ENCODE measurements at places on chromosomes 5 and 9. TPM values are rescaled to one million over a fixed set of nuclear protein-coding genes. Genes with fewer than 3 reads are reported as not detected.

- peak; percentile 17 for DNase-seq
These were observed 505 bp downstream of the CREB3 start for GRCh38 chr9:35732800-35733541.

GRCh38 chr9:133844881-133845410 lies 106.8 kb upstream of the SARDH start:
- DNase-seq: no peak

GRCh38 chr5:87438231-87438630 lies 25.5 kb upstream of the CCNH start:
- DNase-seq: no peak

DNA sequence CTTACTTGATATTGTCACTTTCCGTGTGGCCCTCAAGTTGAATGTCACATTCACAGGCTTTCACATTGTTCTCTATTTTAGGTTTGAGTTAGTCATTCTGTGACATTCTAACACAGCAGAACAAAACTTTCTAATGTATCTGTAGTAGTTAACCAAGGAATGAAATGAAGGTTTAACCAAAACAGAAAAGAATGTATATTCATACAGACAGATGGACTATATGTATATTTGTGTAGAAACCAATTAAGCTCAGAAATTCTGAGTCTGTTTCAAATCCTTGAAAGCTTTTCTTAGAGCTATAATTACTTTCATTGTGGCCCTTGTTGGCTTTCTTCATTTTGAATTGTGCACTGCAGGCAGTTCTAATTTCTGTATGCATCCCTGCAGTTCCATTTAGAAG lies 654.7 kb downstream of the LRRC70 start:
- DNase-seq: no peak

- no peak for DNase-seq
These were observed 614.3 kb downstream of the ACTL7B start for GRCh38 chr9:108241384-108242073.

GRCh38 chr9:125374443-125375309 lies 113.0 kb downstream of the GAPVD1 start:
- DNase-seq: peak; percentile 63

DNA sequence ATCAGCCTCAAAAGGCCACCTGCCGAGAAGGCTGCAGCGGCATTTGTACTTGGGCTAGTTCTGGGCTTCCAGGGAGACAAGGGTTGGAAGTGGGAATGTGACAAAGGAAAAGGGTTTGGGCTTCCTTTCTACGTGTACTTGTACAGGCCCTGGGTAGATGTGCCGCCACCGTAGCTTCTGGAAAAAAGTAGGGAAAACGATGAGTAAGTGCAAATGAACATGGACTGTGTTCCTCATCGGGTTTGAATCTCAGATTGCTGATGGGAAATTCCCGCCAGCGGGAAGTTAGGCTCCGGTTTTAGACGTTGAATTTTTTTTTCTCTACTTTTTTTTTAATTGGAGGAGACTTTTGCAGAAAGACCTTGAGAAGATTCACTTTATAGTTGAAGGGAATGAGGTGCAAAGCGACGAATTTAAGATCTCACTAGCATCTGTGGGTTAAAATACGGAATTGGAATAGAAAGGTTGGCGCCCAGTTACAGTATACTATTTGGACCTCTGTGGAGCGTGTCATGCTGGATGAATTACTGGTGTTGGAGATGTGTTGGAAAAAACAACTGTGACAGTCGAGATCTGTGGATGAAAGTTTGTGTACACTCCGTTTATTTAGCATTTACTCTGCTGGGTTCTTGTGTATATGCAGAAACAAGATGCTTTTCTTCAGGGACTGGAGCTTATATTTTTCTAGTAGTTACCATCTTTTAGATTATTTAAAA lies 1.2 kb downstream of the G3BP1 start:
- no peak for DNase-seq

DNA sequence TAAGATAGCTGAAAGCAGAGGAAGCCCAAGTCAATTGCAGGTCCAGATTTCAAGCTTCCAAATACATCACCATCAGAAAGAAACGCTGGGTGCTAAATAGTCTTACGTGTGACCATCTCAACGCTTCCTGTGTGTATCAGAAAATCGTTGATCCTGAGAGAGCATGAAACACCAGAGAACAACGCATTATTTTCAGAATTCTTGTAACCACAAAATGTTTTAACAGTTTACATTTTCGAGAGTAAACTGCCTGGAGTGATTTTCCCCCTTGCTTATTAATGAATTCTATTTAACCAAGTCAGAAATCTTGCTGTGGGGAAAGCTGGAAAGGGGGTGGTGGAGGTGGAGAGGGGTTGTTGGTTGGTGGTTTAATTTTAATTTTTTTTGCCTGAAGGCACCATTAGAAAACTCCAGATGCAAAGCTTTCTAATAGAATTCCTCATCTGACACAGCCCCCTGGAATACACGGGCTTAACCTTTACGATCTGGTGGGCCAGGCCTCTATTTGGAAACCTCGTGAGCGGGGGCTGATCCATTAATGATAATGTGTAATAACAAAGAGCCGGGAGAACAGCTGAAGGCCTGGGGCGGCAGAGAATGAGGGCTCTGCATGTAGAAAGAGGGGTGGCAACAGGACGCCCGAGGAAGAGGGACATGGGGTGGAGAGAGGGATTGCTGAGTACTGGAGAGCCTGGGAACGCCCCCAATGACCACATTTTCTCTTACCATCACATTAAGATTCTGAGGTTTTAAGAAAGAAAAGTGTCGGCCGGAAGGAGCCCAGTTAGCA lies 124.5 kb upstream of the NFIB start:
- no peak for DNase-seq

GRCh38 chr9:124297551-124297901 lies 39.8 kb downstream of the NEK6 start:
- DNase-seq: no peak

The SLC35D2 gene
- total RNA-seq: 29.8 TPM

DNA sequence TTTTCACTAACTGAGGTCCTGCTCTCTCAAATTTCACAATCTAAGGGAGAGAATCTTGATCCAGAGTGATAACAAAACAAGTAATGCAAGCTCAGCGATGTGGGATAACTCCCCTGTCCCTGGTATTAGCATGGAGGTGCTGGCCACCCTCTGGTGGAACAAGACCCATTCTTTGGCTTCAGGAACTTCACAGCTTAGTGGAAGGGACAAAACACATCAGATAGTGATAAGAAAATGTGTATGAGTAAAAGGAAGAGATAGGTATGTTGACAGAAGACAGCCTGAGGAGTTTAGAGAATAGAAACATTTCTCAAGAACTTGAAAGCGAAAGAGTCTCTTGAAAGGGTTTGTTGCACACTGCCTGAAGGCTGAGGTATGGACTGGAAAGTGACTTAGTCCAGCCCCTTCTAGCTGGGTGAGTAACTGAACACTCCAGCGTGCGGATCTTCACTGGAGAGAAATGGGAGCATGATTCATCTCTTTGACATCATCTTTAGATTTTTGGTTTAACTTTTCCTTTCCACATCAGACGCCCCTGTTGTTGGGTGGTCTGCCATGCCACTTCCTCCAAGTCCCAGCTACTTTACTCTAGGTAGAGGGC lies 25.4 kb upstream of the ZSWIM6 start:
- no peak for DNase-seq

The FBP2 gene
- total RNA-seq: not detected

DNA sequence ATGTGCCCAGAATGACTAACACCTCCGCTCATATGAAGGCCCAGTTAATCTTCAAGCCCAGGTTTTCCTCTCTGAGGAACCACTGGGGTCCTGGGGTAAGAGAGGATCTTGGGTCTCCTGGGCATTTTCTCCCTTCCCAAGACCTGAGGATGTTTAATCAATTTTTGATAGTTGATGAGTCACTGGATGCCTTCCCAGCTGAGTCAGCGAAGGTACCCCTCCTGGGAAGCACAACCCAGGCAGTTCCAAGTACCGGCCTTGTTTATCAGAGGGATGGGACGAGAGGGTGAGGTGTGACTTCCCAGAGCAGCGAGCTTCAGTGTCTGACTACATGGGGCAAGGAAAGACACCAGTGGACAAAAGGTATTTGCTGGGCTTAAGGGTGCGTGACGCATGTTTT lies 119.6 kb upstream of the IL12B start:
- no peak for DNase-seq

The SPIN1 gene
- 39.0 TPM for total RNA-seq

The TLX3 gene
- not detected for total RNA-seq

DNA sequence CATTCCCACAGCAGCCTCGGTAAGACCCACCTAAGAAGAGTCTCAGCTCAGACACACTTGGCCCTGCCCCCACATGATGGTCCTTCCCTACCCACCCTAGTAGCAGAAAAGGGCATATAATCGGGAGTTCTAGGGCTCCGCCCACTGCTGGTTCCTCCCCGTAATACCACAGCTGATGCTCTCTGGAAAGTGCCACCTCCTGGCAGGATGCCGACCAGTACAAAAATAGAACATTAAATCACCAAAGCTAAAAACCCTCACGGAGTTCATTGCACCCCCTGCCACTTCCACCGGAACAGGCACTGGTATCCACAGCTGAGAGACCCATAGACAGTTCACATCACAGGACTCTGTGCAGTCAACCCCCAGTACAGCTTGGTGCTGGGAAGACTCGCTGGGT lies 271.3 kb downstream of the KIAA0825 start:
- no peak for DNase-seq

- DNase-seq: no peak
These were observed 30.5 kb upstream of the EEIG1 start for GRCh38 chr9:128011071-128011817.

GRCh38 chr9:137486141-137486490 lies 27.0 kb upstream of the NSMF start:
- DNase-seq: no peak

The GNA14 gene
- not detected for total RNA-seq

The SPINK9 gene
- not detected for total RNA-seq

The JMY gene
- 29.7 TPM for total RNA-seq

DNA sequence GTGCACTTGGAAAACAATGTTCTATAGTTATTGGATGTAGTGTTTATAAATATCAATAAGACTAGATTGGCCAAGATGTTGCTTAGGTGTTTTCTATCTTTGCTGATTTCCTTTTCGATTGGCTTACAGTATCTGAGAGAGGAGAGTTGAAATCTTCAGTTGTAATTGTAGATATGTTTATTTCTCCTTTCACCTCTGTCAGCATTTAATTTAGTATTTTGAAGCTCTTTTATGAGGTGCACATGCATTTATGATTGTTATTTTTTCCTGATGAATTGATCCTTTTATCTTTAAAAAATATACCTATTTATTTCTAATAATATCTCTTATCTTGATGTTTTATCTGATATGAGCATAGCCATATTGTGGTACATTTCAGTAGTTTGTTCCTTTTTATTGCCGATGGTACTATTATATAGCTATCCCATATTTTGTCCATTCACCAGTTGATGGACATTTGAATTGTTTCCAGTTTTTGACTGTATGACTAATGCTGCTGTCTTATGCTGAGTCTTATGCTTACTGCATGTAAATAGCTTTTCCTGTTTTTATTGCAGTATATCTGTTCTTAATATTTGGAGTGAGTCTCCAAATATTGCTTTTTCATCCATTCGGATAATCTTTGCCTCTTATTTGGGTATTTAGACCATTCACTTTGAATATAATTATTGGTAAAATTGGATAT lies 34.7 kb downstream of the ERCC6L2 start:
- DNase-seq: no peak

DNA sequence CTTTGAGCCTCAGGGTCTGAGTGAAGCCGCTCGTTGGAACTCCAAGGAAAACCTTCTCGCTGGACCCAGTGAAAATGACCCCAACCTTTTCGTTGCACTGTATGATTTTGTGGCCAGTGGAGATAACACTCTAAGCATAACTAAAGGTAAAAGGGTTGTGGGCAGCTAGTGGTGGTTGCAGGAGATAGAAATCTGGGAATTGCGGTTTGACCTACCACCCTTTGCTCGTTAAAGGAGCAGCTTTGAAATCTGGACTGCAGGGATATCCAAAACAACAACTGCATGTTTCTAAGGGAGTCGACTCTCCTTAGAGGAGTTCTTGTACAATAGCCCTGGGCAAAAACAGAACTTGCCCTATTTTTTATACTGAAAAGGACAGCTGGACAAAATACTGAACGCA lies 19.0 kb downstream of the ABL1 start:
- DNase-seq: no peak

The IFNB1 gene
- not detected for total RNA-seq

The CD274 gene
- total RNA-seq: 16.2 TPM

- no peak for DNase-seq
These were observed 317.5 kb downstream of the PIK3R1 start for GRCh38 chr5:68533051-68533450.

- no peak for DNase-seq
These were observed 98.5 kb downstream of the GABBR2 start for GRCh38 chr9:98610211-98610610.

The TRIM36 gene
- total RNA-seq: not detected

The C9orf153 gene
- total RNA-seq: 0.87 TPM

DNA sequence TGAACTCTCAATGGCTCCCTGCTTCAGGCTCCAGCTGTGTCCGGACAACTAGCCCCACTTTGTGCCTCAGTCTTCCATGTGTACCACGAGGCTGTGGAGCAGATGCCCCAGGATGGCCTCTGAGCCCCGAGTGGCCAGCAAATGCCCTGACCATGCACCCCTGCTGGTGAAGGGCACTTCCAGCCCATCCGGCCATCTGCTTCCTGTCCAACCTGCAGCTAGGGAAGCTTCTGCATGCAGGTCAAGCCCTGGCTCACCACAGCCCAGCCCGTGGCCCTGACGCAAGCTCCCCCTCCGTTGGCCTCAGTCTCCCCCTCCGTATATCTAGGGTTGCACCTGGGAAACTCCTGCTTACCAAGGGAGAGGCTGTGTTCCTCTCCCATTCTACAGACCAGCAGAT lies 4.8 kb downstream of the NINJ1 start:
- no peak for DNase-seq

The IRX2 gene
- not detected for total RNA-seq

- DNase-seq: no peak
These were observed 118.1 kb downstream of the PRDM6 start for GRCh38 chr5:123207081-123207537.

- no peak for DNase-seq
These were observed 13.8 kb upstream of the PLEKHG4B start for GRCh38 chr5:77957-78804.

GRCh38 chr9:120324996-120325642 lies 254.8 kb downstream of the CDK5RAP2 start:
- DNase-seq: no peak
